ENCODE measurements at places on chromosomes 1 and 21.
A peak's percentile ranks its signal among the peaks of the same experiment; 100 is the strongest.

GRCh38 chr1:1013922-1014648 is 788 bp downstream of the ISG15 start:
- DNase-seq = peak; percentile 28

GRCh38 chr1:178238722-178239510 is 145.0 kb downstream of the RASAL2 start:
- no peak for DNase-seq

- DNase-seq = no peak
Measured at GRCh38 chr1:37734629-37735591, 30.0 kb downstream of the EPHA10 start.

DNA sequence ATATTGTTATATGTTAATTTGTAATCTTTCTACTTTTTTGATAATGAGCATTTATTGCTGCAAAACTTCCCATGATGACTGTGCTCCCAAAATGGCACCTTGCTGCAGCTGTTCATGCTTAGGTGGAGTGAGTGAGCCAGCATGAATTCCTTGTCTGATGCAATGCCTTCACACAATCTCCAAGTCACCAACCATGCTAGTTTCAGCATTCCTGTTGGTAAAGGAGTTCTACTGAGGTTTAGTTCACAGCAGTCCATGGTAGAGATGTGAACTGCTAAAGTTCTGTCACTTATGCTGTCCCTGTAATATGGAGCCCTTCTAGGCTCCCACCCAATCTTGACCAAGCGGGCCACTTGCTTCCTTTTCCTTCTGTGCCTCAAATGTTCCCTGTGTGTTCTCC is 26.2 kb upstream of the PRKACB start:
- no peak for DNase-seq

GRCh38 chr1:208232662-208233038 is 11.5 kb downstream of the PLXNA2 start:
- no peak for DNase-seq

DNA sequence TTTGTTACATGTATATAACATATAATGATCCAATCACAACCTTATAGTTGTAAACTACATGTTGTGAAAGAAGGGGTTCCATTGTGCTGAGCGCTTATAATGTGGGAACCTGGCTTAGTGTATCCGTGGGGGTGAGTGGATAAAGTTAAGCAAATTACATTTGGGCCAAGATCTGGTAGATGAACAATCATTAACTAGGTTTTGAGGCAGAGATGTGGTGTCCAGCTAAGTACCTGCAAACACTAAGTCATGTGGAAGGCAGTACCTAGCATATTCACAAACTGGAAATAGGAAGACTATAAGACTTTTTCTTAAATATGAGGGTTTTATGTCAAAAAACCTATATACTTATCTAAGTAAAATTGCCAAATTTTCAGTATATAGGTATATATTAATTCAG is 167.2 kb upstream of the PDE4B start:
- DNase-seq = no peak

DNA sequence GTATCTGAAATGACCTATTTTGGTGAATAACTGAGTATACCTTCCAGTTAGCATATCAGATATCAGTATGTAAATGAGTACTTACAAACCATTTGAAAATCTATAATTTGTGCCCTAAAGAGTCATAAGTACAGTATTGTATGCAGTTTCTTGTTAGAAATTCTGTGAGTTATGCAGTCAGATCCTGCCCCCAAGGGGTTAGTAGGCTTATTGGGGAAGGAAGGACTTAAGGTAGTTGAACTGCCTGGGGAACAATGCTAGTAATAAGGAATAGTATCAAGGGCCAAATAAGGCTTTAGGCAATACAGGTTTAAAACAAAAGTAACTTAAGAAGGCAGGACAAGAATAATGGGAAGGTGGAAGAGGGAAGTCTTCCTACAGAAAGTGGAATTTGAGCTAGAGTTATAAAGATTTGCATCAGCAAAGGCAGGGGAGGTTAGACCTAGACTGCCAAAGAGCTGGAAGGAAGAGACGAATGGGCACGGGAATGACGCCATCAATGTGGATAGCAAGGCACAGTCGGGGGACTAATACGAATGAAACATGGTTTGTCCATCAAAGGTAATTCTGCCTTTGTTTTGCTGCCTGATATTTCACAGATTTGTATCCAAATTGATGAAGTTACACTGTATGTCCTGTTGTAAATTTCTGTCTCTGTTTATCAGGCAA is 182.9 kb upstream of the DPYD start:
- DNase-seq = no peak

GRCh38 chr1:9561429-9561828 is 22.2 kb downstream of the SLC25A33 start:
- DNase-seq = no peak

DNA sequence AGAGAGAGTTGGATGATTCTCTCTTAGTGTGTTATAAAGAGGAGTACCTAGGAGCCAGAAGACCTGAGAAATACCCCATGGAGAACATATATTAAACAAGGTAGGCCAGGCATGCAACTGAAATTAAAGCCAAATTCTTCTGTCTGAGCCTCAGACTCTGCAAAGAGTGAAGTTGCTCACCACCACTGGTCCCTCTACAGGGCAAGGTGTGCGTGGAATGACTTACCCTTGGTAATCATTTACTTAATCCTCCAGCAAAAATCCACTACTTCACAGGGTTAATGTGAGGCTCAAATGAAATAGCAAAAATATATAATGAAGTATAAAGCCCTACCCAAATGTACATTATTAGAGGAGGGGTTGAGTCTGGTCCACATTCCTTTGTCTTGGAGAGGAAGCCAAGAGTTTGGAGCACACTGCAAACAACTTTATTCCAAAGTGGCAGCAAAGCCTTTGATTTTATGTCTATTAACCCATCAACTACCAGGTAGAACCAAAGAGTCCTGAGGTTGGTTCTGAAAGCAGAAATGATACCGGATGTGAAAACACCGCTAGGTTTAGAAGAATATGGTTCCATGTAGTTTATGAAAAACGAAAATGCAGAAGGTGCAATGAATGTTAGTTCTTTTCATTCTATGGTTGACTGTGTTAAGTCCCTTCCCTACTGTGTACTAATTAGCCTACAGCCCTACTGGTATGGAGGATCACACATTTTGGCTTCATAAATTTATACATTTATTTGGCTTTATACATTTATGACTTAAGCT is 8.5 kb downstream of the SSR2 start:
- DNase-seq = no peak

GRCh38 chr1:163094182-163094581 is 25.0 kb downstream of the RGS4 start:
- no peak for DNase-seq

DNA sequence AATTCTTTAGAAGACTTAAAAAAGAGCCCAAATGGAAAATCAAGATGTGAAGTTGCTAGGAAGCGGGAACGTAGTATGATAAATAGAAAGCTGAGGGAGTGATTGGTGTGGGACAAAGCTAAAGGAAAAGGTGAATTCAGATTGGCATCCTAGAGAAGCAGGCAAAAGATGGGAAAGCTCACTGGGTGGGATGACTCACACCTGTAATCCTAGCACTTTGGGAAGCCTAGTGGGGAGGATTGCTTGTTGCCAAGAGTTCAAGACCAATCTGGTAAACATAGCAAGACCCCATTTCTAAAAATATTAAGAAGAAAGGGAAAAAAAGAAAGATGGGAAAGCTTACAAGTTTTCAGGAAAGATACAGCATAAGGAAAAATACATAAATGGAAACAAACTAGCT is 1.8 kb downstream of the MRPS21 start:
- no peak for DNase-seq

GRCh38 chr1:41681331-41682098 is 197.0 kb upstream of the EDN2 start:
- DNase-seq = no peak

GRCh38 chr1:192808163-192808517 is 699 bp upstream of the RGS2 start:
- DNase-seq = no peak

GRCh38 chr1:67723620-67724019 is 38.6 kb downstream of the GADD45A start:
- DNase-seq = peak; percentile 4

DNA sequence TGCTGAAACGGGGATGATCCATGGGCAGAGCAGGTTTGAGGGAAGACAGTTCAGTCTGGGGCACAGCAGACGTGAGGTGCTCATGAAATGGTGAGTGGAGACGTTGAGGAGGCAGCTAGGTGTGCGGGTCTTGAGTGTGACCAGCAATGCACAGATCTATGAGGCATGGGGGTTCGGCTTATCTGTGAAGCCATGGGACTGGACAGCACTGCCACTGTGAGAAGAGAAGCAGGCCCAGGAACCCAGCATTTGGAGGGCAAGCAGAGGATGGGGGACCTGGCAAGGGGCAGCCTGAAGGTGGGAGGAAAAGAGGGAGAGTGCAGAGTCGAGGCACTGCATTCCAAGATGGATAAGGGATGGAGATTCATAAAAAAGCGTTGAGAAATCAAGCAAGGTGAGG is 8.0 kb downstream of the CSF1 start:
- DNase-seq = no peak

DNA sequence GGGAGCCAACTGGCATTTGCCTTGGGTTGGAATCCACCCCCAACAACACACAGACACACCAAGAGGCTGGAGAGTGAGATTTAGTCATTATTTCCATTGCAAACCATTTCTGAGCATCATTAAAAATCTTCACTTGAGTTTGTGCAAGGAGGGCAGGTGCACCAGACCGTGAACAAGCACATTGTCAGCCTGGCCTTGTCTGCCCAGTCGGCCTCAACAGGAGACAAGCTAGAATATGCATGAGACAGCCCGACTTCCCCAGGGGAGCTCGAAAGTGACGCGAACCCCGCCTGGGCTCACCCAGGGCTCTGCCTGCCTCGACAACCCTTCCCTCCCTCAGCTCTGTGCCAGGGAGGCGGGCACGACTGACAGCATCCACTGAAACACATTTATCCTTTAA is 15.4 kb upstream of the GUCA2B start:
- no peak for DNase-seq

- DNase-seq = no peak
Measured at GRCh38 chr1:73998348-73998959, 199.5 kb downstream of the LRRIQ3 start.

DNA sequence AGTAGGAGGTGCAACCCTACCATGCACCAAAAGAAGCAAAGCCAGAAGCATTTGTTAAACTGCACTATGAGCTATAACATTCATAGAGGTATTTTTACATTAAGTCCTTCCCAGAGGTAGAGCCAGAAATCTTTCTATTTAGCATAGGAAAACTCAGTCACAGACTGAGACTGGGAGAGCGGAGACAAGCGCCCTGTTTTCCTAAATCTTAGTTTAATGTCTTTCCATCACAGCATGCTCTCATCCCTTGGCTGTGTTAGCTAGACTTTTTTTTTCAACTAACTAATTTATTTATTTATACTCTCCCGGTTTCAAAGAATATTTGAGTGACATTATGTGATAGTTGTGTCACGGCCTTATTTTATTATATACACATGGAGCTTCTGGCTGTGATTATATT is 304.1 kb downstream of the LMX1A start:
- no peak for DNase-seq

DNA sequence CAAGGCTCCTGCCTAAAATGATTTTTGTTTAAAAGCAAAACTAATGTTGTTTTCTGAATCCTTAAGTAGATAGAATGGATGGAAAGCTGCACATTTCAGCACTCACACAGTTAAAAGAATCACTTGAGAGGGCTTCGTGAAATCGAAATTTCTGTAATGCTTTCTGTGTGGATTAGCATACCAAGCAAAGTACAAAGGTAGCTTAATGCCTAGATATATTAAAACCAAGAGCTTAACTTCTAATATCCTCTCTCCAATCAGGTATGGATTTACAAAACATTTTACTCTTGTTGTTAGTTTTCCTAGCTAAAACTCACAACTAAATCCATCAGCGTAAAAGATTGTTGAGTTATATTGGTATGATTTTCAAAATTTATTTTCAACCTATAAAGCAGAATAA is 378.8 kb upstream of the PRMT6 start:
- no peak for DNase-seq

DNA sequence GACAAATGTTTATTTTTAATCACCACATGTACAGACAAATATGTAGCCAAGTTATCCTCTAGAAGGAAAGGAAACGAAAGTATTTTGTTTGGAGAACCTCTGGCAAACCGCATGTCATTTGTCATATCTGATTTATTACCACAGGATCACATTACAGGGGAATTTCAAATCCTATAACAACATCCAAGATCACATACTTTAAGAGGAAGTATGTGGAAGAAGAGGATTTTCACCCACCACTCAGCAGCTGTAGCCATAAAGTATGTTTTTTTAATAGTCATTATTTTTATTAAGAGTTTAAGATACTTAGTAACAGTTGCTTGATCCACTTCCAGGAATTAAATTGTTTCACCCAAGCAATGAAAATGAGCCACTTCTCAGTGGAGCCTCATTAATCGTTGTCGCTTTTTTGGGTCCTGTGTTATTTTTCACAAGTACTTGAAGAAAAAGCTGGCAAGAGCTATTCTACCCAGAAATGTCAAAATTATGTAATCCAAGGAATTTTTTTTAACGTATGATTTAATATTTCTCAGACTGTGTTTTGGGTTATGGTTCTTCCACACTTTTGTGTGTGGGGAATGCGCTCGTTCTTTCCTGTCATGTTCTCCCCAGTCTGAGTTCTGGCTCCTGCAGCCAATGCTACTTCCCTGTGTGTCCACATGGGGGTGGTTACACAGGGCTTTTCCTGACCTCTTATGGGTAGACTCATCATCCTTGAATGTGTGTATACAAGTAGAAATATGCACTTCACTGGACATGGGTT is 6.9 kb downstream of the SERTAD4 start:
- DNase-seq = no peak

- DNase-seq = no peak
Measured at GRCh38 chr1:6788946-6789345, 3.7 kb downstream of the CAMTA1 start.

DNA sequence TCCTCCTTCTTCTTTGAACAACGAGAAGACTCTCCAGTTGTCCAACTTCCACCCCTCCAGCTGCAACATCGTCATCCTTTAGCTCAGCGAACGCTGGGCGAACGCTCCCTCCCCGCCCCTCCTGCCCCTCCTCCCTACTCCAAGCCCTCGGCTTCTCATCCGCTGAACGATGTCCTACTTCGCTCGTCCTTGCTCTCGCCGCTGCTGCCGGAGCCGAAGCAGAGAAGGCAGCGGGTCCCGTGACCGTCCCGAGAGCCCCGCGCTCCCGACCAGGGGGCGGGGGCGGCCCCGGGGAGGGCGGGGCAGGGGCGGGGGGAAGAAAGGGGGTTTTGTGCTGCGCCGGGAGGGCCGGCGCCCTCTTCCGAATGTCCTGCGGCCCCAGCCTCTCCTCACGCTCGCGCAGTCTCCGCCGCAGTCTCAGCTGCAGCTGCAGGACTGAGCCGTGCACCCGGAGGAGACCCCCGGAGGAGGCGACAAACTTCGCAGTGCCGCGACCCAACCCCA is at the start of gene BCAN:
Gene BCAN, plus strand, starts transcription at position 357 of the 504 bp plus-strand sequence. CDS start 3,938 bp downstream, outside the sequence.
- no peak for DNase-seq

Measured in stimulated activated CD4-positive, alpha-beta T cell treated with anti-CD3 and anti-CD28 coated beads, Interleukin-12 subunit alpha, Interleukin-12 subunit beta, amount 100 ng/mL, for 4 hours (primary cell).